ENCODE measurements at places on chromosomes 12 and 14. TPM values are rescaled to one million over a fixed set of nuclear protein-coding genes. Genes with fewer than 3 reads are reported as not detected.

GRCh38 chr12:116803013-116803736 is 65.1 kb downstream of the RNFT2 start:
- H3K27ac ChIP-seq = no peak overlapping the region
- no peaks in the 10 kb centered on the region for H3K27me3 ChIP-seq
- no peak overlapping the region for H3K4me3 ChIP-seq
- no peaks in the 10 kb centered on the region for H3K4me1 ChIP-seq
- H3K36me3 ChIP-seq = no peaks in the 10 kb centered on the region
- no peak for DNase-seq

DNA sequence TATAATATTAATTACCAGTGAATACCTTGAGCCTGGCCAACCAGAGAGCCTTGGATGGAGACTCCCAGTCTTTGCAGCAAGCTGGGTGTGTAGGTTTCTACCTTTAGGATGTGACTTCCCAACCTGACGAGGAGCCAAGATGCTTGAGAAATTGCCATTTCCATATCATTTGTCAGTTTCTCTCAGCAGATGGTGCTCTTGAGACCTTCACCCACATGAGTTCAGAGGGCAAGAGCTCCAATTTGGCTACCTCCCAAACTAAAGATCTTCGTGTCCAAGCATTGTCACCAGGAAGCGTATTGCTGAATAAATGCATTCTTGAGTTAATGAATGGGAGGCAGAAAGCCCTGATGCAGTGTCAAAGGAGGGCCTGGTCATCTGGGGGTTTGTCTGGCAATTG is 106.4 kb upstream of the TBX5 start:
- no peaks in the 10 kb centered on the region for H3K4me1 ChIP-seq
- H3K36me3 ChIP-seq = no peaks in the 10 kb centered on the region
- H3K27ac ChIP-seq = no peak overlapping the region
- DNase-seq = no peak
- no peak overlapping the region for H3K4me3 ChIP-seq

The SERPINA3 gene
- 80.9 TPM for total RNA-seq

DNA sequence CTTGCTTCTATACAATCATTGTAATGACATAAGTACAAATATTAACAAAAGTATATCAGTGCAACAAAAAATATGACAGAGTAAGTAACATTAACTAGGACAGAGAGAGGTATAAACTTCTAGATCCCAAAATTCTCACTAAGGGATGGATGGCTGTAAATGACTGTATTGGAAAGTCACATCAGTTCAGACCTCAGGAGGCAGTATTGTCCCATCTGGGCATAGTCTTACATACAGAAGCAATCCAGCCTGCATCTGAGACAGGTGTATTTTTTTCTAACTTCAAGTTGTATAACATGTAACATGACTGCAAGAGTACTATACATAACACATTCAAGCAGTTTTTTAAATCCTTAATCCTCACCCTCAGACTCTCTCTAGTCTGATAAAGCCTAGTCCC is 99.0 kb downstream of the GARIN6 start:
- no peaks in the 10 kb centered on the region for H3K36me3 ChIP-seq
- no peaks in the 10 kb centered on the region for H3K4me1 ChIP-seq
- H3K27ac ChIP-seq = no peak overlapping the region
- H3K27me3 ChIP-seq = no peaks in the 10 kb centered on the region
- no peak for DNase-seq

- H3K4me1 ChIP-seq = no peaks in the 10 kb centered on the region
- DNase-seq = no peak
- H3K4me3 ChIP-seq = no peak overlapping the region
- no peaks in the 10 kb centered on the region for H3K36me3 ChIP-seq
Measured at GRCh38 chr12:72872238-72872887, 600.2 kb downstream of the TRHDE start.

The MYO1H gene
- not detected for total RNA-seq

DNA sequence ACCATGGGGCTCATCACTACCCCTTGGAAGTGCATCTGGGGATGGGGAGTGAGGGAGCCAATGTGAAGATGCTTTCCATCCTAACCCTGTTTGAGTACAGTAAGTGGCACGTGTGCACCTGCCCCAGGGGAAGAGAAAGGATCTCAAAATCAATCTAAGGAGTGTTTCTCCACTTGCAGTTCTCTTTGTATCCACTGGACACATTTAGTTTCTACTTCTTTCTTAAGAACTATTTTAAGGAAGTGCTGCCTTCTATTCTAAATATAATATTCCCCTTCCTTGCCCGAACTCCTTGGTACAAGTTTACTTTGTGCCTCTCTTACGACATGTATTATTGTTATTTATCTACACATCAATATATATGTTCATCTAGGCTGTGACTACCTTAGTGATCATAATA is 73.8 kb downstream of the TTC6 start:
- no peak overlapping the region for H3K4me3 ChIP-seq
- no peaks in the 10 kb centered on the region for H3K27me3 ChIP-seq
- no peak overlapping the region for H3K27ac ChIP-seq
- no peaks in the 10 kb centered on the region for H3K4me1 ChIP-seq

- H3K27me3 ChIP-seq = no peaks in the 10 kb centered on the region
- H3K27ac ChIP-seq = no peak overlapping the region
- no peaks in the 10 kb centered on the region for H3K4me1 ChIP-seq
- no peak overlapping the region for H3K4me3 ChIP-seq
- DNase-seq = no peak
- no peaks in the 10 kb centered on the region for H3K36me3 ChIP-seq
Measured at GRCh38 chr12:1138691-1139090, 147.7 kb downstream of the ERC1 start.

DNA sequence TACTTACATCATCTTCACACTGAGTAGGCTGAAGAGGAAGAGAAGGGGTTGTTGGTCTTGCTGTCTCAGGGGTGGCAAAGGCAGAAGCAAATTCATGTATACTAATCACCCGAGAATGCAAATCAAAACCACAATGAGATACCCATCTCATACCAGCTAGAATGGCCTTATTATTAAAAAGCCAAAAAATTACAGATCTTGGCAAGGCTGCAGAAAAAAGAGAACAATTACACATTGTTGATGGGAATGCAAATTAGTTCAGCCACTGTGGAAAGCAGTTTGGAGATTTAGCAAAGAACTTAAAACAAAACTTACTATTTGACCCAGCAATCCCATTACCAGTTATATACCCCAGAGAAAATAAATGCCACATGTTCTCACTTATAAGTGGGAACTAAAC is 154.9 kb downstream of the SEC23A start:
- H3K27ac ChIP-seq = no peak overlapping the region
- no peak overlapping the region for H3K4me3 ChIP-seq
- no peaks in the 10 kb centered on the region for H3K4me1 ChIP-seq
- H3K27me3 ChIP-seq = no peaks in the 10 kb centered on the region

GRCh38 chr12:120361506-120362208 is 7.3 kb downstream of the MSI1 start:
- H3K4me3 ChIP-seq = peak overlapping the region; percentile 42
- H3K36me3 ChIP-seq = no peaks in the 10 kb centered on the region
- no peak overlapping the region for H3K27ac ChIP-seq
- peaks cover 14% of the 10 kb centered on the region for H3K27me3 ChIP-seq
- DNase-seq = no peak

- no peaks in the 10 kb centered on the region for H3K4me1 ChIP-seq
- no peak for DNase-seq
- H3K36me3 ChIP-seq = no peaks in the 10 kb centered on the region
- no peaks in the 10 kb centered on the region for H3K27me3 ChIP-seq
- no peak overlapping the region for H3K27ac ChIP-seq
Measured at GRCh38 chr12:106487664-106488063, 95.1 kb upstream of the RFX4 start.

DNA sequence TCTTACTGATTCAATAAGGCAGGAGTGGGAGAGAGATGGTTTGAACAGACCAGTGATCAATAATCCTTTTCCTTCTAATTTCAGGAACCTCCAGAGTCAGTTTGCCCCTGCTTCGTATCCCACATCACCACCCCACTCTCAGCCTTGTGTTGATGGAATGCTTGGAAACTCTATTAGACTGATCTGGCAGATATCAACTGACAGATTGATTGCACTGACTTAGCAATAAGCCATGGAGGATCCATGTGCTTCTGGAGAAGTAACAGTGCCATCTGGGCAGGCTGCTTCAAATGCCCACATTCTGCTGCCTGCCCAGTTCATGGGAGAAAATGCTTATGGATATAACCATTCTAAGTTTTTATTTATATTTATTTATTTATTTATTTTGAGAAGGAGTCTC is 218.0 kb downstream of the SLC2A13 start:
- no peaks in the 10 kb centered on the region for H3K36me3 ChIP-seq
- H3K27me3 ChIP-seq = no peaks in the 10 kb centered on the region
- H3K27ac ChIP-seq = no peak overlapping the region
- H3K4me1 ChIP-seq = no peaks in the 10 kb centered on the region
- H3K4me3 ChIP-seq = no peak overlapping the region
- DNase-seq = no peak

- DNase-seq = no peak
- no peaks in the 10 kb centered on the region for H3K4me1 ChIP-seq
- no peak overlapping the region for H3K27ac ChIP-seq
- H3K36me3 ChIP-seq = no peaks in the 10 kb centered on the region
- no peaks in the 10 kb centered on the region for H3K27me3 ChIP-seq
Measured at GRCh38 chr14:93748208-93749075, 39.8 kb downstream of the PRIMA1 start.

GRCh38 chr14:66758031-66758613 is 250.2 kb downstream of the GPHN start:
- H3K27ac ChIP-seq = no peak overlapping the region
- DNase-seq = no peak
- no peaks in the 10 kb centered on the region for H3K27me3 ChIP-seq
- H3K36me3 ChIP-seq = no peaks in the 10 kb centered on the region

The PPP2R5C gene
- total RNA-seq = 49.7 TPM

DNA sequence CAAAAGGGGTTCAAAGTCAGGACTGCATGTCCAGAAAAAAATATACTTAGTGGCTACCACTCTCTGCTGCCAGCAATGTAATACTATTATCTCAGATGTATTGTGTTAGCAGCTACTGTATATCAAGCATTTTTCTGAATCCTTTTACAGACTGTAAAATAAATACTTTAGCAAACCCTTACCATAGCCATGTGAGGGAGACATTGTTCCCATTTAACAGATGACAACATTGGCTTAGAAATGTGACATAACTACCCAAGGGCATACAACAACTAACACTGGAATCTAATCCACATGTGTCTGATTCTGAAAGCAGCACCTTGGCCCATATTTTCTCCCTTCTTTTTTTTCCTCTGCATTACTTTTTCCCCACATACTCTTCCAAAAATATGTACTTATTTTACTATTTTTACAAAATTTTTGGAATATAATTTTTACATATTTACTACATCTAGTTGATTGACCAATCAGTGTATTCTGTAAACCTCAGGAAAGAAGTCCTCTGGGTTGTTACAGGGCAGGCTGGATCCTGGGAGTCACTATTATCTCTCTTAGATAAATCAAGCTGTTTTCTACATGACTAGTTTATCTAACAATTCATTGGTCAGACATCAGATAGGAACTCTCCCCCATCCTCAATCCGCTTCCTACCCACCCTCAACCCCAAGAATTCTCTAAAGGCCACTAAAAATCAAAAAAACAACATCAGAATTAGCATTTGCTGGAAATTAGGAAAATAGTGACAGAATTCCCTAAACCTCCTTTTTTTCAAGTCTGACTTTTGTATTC is 154.1 kb downstream of the BTG1 start:
- H3K4me3 ChIP-seq = no peak overlapping the region
- no peak for DNase-seq
- no peaks in the 10 kb centered on the region for H3K27me3 ChIP-seq
- H3K36me3 ChIP-seq = no peaks in the 10 kb centered on the region
- H3K27ac ChIP-seq = no peak overlapping the region

GRCh38 chr12:94240171-94240570 is 91.8 kb downstream of the PLXNC1 start:
- no peak overlapping the region for H3K27ac ChIP-seq

GRCh38 chr14:49977126-49977841 is 84.4 kb downstream of the ARF6 start:
- H3K4me1 ChIP-seq = peaks cover 12% of the 10 kb centered on the region
- no peak overlapping the region for H3K27ac ChIP-seq
- H3K36me3 ChIP-seq = no peaks in the 10 kb centered on the region
- H3K4me3 ChIP-seq = no peak overlapping the region
- H3K27me3 ChIP-seq = no peaks in the 10 kb centered on the region
- DNase-seq = no peak
